ENCODE measurements at places on chromosomes 12 and 14. TPM values are rescaled to one million over a fixed set of nuclear protein-coding genes. Genes with fewer than 3 reads are reported as not detected.

Gene GPR84
- total RNA-seq: not detected

Gene FGF6
- not detected for total RNA-seq

Gene OR10G2
- not detected for total RNA-seq

Gene LBHD2
- total RNA-seq: not detected

Gene TIMELESS
- total RNA-seq: 2.3 TPM

Gene TNFRSF1A
- 146 TPM for total RNA-seq

Gene GPRC5D
- total RNA-seq: not detected

Gene LGR5
- under 0.01 TPM for total RNA-seq

Gene SOX5
- 9.9 TPM for total RNA-seq

Gene TRPV4
- total RNA-seq: 0.63 TPM

Gene ANO4
- total RNA-seq: 0.17 TPM

Gene RD3L
- total RNA-seq: not detected

Gene GTF2A1
- total RNA-seq: 17.1 TPM

Gene RNASE2
- 3.8 TPM for total RNA-seq

Gene OR4E2
- total RNA-seq: not detected

Gene HSPB8
- total RNA-seq: 439 TPM

Gene CLEC1A
- 3.9 TPM for total RNA-seq

All from esophagus muscularis mucosa (tissue), 4 donors.